Brain (organoid and tissue), 16 donors: ENCODE measurements at places on chromosomes 5 and 9. TPM values are rescaled to one million over a fixed set of nuclear protein-coding genes. Genes with fewer than 3 reads are reported as not detected.
A peak's percentile ranks its signal among the peaks of the same experiment; 100 is the strongest.

GRCh38 chr5:134738963-134739661 lies 764 bp downstream of the CAMLG start:
- DNase-seq = peak; percentile 49

GRCh38 chr5:143001764-143002351 lies 231.7 kb downstream of the ARHGAP26 start:
- no peak for DNase-seq

- no peak for DNase-seq
These were observed 34.9 kb downstream of the LURAP1L start for GRCh38 chr9:12809720-12810119.

GRCh38 chr9:80020530-80020929 lies 448.8 kb downstream of the TLE4 start:
- no peak for DNase-seq

- peak; percentile 92 for DNase-seq
These were observed 122.5 kb downstream of the SLC1A3 start for GRCh38 chr5:36728697-36729543.

DNA sequence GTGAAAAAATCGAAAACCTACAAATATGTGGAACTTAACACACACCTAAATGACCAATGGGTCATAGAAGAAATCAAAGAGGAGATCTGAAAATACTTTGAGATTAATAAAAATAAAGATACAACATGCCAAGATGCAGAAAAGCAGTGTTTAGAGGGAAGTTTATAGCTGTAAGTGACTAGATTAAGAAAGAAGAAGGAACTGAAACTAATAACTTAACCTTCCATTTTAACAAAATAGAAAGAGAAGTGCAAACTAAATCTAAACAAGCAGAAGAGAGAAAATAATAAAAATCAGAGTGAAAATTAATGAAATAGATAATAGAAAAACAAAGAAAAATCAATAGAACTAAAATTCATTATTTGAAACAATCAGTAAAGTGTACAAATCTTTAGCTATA lies 103.0 kb upstream of the MAMDC2 start:
- DNase-seq = no peak

GRCh38 chr9:133956520-133957076 lies 35.5 kb downstream of the VAV2 start:
- no peak for DNase-seq

- no peak for DNase-seq
These were observed 229.2 kb upstream of the FAM174A start for GRCh38 chr5:100306000-100306399.

DNA sequence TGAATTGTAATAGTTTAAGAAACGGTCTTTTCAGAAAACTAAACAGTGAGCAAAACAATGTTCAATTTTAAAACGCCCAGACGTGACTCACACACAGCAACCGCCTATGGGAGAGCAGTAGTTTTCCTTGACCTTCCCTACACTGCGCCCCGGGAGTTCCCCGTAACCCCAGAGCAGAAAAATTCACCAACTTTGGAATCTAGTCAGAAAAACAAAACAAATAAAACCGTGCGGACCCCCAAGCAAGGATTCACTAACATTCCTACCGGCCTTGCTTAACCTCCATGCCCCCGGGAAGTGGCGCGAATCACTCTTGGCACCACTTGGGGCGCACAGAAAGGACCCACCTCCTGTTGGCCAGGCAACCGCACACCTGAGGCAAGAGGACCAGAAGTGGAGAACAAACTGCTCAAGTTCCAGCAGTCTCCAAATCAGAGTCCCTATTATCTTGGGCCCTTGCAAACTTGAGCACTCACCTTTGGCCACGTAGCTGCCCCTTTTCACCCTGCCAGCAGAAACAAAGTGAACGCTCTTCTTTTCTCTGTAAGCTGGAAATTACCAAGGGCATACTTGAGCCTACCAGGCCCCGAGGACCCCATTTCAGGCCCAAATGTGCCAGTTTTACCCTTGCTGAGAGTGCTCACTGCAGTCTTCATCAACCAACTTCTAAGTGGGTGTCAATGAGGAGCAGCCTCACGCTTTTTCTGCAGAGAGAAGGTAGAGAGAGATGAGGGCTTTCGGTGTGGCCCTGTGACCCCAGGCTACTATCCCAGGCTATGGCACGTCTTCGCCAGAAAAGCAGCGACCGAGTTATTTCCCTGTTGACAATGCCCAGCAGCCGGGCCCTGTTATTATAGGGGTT lies 189.7 kb downstream of the MEF2C start:
- DNase-seq = peak; percentile 70

- DNase-seq = no peak
These were observed 52.9 kb upstream of the MTMR12 start for GRCh38 chr5:32365623-32366022.

DNA sequence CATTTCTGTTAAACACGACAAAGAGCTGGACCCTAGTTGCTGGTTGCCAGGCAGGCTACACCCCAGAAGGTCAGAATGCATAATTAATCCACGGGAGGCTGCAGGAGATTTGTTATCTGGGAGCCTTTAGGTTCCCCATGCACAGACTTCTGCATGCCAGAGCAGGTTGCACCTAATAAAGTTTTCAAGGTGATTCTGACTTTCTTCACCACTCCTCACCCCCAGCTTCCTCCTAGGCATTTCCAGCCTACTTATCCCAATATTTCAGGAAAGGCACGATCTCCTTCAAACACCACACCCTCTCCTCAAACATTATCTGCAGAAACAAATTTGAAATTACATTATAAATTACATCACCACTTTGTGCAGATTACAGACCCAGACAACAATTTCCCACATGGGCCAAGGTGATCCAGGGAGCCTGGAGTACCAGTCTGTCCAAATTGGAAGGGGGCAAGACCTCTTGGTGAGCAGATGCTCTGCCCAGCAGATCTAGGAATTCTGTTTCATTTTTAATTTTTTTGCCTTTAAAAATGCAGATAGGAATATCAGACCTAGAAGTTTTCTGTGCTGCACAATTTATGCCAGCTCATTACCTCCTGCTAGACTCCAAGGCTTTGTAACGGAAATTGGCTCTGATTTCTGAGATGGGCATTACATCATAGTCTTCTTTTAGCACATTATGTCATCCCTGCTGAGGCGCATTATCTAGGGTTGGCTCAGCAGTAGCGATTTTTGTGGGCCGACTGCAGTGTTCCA lies 363.4 kb upstream of the SLC30A5 start:
- DNase-seq = peak; percentile 89

- no peak for DNase-seq
These were observed 23.9 kb downstream of the ISOC1 start for GRCh38 chr5:129118405-129118804.

DNA sequence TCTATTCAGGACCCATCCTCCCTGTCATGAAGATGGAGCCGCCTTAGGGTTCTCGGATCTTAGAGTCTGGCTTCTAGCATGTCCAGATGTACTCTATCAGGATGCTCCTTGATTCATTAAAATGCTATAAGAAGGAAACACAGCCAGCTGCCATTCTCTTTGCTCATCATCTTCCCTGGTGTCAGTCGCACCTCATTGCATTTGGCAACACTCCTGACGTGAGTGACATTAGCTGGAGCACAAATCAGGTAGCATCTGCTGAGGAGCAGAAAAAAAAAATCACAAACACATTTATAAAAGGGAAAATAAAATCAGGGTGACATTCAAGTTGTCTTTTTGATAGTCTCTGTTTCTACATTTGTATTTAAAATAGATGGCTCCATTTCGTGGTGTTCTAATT lies 226.1 kb upstream of the NMUR2 start:
- peak; percentile 93 for DNase-seq

GRCh38 chr5:41918105-41918504 lies 7.0 kb upstream of the FBXO4 start:
- no peak for DNase-seq

- DNase-seq = no peak
These were observed 132.1 kb downstream of the CDH18 start for GRCh38 chr5:19855931-19856330.

- DNase-seq = no peak
These were observed 2.7 kb downstream of the IL31RA start for GRCh38 chr5:55853818-55854217.

DNA sequence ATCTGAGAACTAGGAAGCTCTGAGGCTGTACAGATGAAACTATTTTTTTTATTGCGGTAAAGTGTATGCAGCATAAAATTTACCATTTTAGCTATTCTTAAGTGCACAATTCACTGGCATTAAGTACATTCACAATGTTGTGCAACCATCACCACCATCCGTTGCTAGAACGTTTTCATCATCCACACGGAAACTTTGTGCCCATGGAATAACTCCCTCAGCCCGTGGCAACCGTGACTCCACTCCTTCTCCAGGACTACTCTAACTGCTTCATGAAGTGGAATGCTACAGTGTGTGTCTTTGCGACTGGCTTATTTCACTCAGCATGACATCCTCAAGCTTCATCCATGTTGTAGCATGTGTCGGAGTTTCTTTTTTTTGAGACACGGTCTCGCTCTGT lies 57.1 kb downstream of the COL23A1 start:
- DNase-seq = no peak

GRCh38 chr9:122131401-122132001 lies 28.1 kb downstream of the NDUFA8 start:
- peak; percentile 75 for DNase-seq

GRCh38 chr9:123761905-123762605 lies 167.9 kb downstream of the DENND1A start:
- no peak for DNase-seq

DNA sequence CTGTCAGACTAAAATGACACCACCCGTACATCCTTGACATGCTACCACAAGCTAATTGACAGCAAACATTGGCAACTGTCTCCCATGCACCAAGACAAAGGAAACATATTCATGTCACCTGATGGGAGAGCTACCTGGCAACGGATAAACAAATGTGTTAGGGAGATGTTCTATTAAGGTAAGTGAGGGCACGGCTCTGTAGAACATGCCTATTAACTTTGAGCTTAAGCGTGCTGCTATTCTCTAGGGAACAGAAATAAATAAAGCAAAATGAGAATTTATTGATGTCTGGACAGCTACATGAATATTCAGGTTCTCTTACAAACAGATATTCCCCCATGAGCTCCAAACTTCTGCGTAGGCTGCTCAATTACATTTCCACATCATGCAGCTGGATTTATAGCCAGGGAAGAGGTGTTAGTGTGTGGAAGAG lies 361.4 kb upstream of the RFX3 start:
- DNase-seq = peak; percentile 29

DNA sequence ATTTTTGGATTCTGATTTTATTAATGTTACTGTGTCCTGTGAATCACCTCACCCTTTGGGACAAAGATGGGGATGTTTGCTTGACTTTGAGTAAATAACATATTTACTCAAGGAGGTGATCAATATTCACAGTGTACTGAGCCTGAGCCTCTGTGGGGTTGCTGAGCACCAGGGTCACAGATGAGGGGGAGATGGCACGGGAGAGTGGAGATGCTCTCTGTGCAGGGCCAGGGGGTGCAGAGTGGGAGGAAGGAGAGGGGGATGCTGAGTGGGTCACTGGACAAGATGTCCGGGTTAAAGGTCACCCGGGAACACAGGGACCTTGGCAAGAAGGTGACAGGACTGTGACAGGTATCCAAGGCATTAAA lies 4.0 kb downstream of the SQSTM1 start:
- no peak for DNase-seq

GRCh38 chr9:86102626-86103025 lies 3.3 kb upstream of the GOLM1 start:
- DNase-seq = no peak

GRCh38 chr5:172898218-172898842 lies 60.9 kb upstream of the RPL26L1 start:
- no peak for DNase-seq

DNA sequence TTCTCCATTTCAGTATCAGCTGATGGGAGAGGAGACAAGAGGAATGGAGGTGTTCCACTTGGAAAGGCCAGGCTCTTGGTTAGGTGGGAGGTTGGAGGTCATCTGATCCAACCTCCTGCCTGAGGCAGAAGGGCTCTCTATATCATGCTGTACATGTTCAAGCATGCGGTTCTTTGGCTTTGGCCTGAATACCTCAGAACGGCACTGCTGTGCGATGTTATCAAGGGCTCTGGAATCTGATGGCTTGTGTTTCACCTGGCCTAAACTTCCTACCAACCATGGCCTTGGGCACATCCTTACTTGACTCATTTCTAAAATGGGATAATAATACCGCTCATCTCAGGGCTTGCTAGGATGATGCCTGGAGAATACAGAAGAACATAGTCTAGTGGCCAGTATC lies 90.1 kb upstream of the FAM169A start:
- no peak for DNase-seq

DNA sequence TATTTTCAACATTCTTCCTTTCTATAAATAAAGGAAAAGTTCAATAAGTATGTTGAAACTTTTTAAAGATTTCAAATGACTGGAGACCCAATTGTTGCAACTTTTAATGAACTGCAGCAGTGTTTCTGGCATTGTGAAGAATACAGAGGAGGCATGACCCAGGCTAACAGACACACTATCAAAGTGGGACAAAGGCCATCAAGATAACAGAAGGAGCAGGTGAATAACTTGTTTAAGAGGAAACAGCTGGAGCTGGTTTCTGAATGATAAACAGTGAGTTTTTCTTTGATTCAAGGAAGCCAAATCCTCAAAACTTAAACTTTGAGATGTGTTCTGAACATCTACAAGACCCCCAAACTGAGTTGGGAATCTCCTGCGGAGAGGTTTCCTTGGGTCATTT lies 734.6 kb downstream of the TLR4 start:
- DNase-seq = no peak

The STPG3 gene
- not detected for polyA plus RNA-seq

The CDH9 gene
- polyA plus RNA-seq = 0.37 TPM

The TSSK1B gene
- not detected for polyA plus RNA-seq

The ADAMTSL2 gene
- 24.2 TPM for polyA plus RNA-seq

The GARIN3 gene
- not detected for polyA plus RNA-seq

The SEMA4D gene
- polyA plus RNA-seq = 91.5 TPM

The SHISAL2B gene
- polyA plus RNA-seq = not detected

The MORN5 gene
- polyA plus RNA-seq = 11.9 TPM

The FOXD4L4 gene
- not detected for polyA plus RNA-seq

The MEIKIN gene
- polyA plus RNA-seq = not detected

The ACOT12 gene
- not detected for polyA plus RNA-seq

The C9orf153 gene
- polyA plus RNA-seq = not detected

The EQTN gene
- polyA plus RNA-seq = not detected

The MTRR gene
- polyA plus RNA-seq = 19.1 TPM

The C9 gene
- not detected for polyA plus RNA-seq

The MCTP1 gene
- 1.6 TPM for polyA plus RNA-seq

The PCDHB5 gene
- polyA plus RNA-seq = 57.4 TPM

The GABRB2 gene
- 1.5 TPM for polyA plus RNA-seq

The SEMA6A gene
- 34.2 TPM for polyA plus RNA-seq

The NUDT12 gene
- polyA plus RNA-seq = 3.5 TPM

The HTR1A gene
- 0.24 TPM for polyA plus RNA-seq
